SW 1271 (cell line): ENCODE measurements at places on chromosomes 7 and 10.

DNA sequence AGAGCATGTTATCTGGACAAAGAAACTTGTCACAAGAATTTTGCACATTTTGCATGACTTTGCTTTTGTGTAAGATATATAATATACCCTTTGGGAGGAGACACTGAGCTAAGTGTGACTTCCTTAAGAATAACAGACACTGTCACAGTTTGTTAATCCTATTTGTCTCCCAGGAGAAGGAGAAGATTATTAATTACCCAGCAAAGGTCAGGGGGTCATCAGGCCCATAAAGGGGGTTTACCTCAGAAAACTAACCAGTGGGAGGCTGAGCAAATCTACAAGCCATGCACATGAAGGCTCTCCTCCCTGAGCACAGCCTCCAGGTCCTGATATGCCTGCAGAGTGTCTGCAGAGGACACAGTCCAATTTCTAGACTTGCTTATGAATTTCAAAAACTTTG is 10.1 kb upstream of the MET start:
- DNase-seq, result no peak

DNA sequence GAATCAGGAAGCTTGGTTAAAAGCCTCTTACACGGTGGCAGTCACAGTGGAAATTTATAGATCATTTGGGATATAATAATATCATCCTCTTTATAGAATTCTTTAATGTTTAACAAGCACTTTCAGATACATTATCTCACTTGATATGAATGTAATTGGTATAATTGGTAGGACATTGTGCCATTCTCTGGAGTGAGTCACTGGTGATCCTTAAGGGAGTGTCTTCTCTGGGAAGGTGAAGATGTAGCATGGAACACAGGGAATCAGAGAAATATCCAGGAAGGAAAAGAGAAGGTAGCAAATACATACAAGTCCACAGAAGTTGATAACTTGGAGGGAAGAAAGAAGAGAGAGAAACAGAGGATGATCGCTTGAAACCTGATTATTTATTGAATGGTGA is 9.8 kb downstream of the PTPRZ1 start:
- DNase-seq, result no peak

- DNase-seq, result no peak
Measured at GRCh38 chr10:73413108-73413527, 740 bp downstream of the ANXA7 start.

DNA sequence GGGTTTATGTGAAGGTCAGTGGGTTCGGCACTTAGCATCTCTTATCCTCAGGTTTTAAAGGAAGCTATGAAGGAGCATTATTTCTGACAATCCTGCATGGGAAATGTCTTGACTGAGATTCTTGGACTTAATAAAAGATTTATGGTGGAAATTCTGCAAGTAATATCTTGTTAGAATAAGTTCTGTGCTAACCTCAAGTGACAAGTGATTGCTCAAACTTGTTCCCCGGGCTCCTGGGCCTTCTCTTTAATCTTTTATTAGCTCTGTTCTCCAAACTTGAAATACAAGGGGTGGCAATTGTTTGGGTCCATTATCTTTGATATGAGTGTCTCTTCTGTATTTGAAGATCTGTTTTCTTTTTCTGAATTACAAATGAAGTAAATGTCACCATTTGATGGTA is 140.6 kb upstream of the CTBP2 start:
- DNase-seq, result no peak

DNA sequence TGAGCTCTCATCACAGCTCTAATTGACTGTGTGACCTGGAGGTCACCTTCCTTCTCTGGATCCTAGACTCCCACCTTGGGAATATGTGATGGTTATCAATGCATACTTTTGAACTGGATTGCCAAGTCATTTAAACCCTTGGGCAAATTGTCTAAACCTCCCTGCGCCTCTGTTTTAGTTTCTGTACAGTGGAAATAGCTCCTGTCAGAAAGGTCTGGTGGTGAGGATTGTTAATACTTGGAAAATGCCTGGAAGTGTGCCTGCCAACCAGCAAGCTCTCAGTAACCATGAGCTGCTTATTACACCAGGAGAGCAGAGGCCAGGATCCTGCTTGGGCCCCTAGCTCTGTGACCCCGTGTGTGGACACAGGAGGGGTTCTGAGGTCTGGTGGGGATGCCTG is 108.7 kb upstream of the PPIF start:
- no peak for DNase-seq
